ENCODE measurements at places on chromosomes 6 and 20. TPM values are rescaled to one million over a fixed set of nuclear protein-coding genes. Genes with fewer than 3 reads are reported as not detected.
A peak's percentile ranks its signal among the peaks of the same experiment; 100 is the strongest.

- H3K4me1 ChIP-seq, result peaks cover 23% of the 10 kb centered on the region
- H3K27me3 ChIP-seq, result no peaks in the 10 kb centered on the region
- H3K36me3 ChIP-seq, result peaks cover 76% of the 10 kb centered on the region
- no peak for DNase-seq
Observed at GRCh38 chr6:144471986-144472385, 186.9 kb downstream of the UTRN start.

DNA sequence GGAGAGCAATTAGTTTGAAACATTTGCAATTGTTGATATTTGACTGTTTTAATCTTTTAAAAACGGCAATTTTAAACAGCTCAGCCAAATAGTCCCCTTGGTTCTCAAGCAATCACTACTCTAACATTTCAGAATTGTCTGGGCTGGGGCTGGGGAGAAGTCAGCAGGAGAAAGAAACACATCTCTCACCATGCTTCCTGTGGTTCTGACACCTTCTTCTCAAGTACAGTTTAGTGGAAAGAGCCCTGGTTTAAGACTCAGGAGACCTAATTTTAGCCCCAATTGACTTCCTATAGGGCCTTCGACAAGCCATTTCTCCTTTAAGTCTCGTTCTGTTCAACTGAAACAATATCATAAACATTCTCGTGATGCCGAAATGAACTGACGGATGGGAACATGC lies 168.4 kb upstream of the CDYL start:
- H3K4me3 ChIP-seq, result no peak overlapping the region
- peaks cover 2% of the 10 kb centered on the region for H3K27me3 ChIP-seq
- H3K4me1 ChIP-seq, result peaks cover 2% of the 10 kb centered on the region
- H3K27ac ChIP-seq, result no peak overlapping the region
- H3K36me3 ChIP-seq, result no peaks in the 10 kb centered on the region

- no peaks in the 10 kb centered on the region for H3K4me1 ChIP-seq
- no peaks in the 10 kb centered on the region for H3K36me3 ChIP-seq
- H3K4me3 ChIP-seq, result no peak overlapping the region
- H3K27me3 ChIP-seq, result no peaks in the 10 kb centered on the region
- no peak for DNase-seq
- H3K27ac ChIP-seq, result no peak overlapping the region
Observed at GRCh38 chr6:9388596-9388995, 953.3 kb upstream of the SLC35B3 start.

- H3K27me3 ChIP-seq, result no peaks in the 10 kb centered on the region
- H3K4me1 ChIP-seq, result no peaks in the 10 kb centered on the region
- DNase-seq, result no peak
- H3K4me3 ChIP-seq, result no peak overlapping the region
- H3K36me3 ChIP-seq, result peaks cover 3% of the 10 kb centered on the region
Observed at GRCh38 chr6:5765141-5765760, 241.5 kb downstream of the NRN1 start.

- H3K27me3 ChIP-seq, result no peaks in the 10 kb centered on the region
- H3K36me3 ChIP-seq, result no peaks in the 10 kb centered on the region
- H3K27ac ChIP-seq, result no peak overlapping the region
- H3K4me1 ChIP-seq, result peaks cover 5% of the 10 kb centered on the region
- no peak for DNase-seq
Observed at GRCh38 chr20:8372824-8373380, 240.8 kb downstream of the PLCB1 start.

DNA sequence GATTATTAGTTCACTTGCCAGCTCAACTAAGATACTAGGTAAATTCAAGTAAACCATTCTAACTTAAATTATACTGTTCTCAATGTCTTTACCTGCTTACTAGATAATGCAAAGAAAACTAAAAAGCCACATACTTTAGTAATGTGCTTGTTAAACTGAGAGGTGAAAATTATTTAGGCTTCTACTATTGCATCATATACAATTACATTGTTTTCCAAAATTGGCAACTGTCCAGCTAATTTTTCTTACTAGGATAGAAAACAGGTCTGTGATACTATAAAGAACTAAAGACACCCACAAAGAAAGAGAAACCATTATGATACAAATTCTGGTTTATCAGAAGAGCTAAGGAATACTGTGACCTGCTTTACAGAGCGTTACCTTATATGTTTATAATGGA lies 45.6 kb upstream of the ALDH8A1 start:
- H3K4me3 ChIP-seq, result no peak overlapping the region
- no peak overlapping the region for H3K27ac ChIP-seq
- DNase-seq, result no peak
- peaks cover 17% of the 10 kb centered on the region for H3K4me1 ChIP-seq
- peaks cover 49% of the 10 kb centered on the region for H3K36me3 ChIP-seq

- peaks cover 48% of the 10 kb centered on the region for H3K27me3 ChIP-seq
- DNase-seq, result no peak
- H3K36me3 ChIP-seq, result no peaks in the 10 kb centered on the region
- H3K4me1 ChIP-seq, result peaks cover 15% of the 10 kb centered on the region
- peak overlapping the region; percentile 71 for H3K4me3 ChIP-seq
Observed at GRCh38 chr6:46652232-46652602, 401 bp downstream of the CYP39A1 start.

GRCh38 chr6:76565932-76566331 lies 493.5 kb upstream of the IMPG1 start:
- no peak for DNase-seq
- H3K4me3 ChIP-seq, result no peak overlapping the region
- H3K27ac ChIP-seq, result no peak overlapping the region
- H3K4me1 ChIP-seq, result no peaks in the 10 kb centered on the region

DNA sequence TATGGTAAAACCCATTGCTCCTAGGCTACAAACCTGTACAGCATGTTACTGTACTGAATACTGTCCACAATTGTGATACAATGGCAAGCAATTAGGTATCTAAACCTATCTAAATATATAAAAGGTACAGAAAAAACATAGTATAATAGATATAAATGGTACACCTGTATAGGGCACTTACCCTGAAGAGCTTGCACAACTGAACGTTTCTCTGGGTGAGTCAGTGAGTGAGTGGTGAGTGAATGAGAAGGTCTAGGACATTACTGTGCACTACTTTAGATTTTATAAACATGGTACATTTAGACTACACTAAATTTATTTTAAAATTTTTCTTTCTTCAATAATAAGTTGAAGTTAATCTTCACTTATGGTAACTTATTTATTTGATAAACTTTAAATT lies 119.9 kb upstream of the CEP85L start:
- no peaks in the 10 kb centered on the region for H3K36me3 ChIP-seq
- peaks cover 17% of the 10 kb centered on the region for H3K4me1 ChIP-seq
- no peak overlapping the region for H3K4me3 ChIP-seq
- no peak overlapping the region for H3K27ac ChIP-seq

Gene TFAP2D
- total RNA-seq, result not detected

Gene NQO2
- 38.4 TPM for total RNA-seq

Gene PREP
- total RNA-seq, result 43.7 TPM

All from activated CD4-positive, alpha-beta memory T cell treated with anti-CD3 and anti-CD28 coated beads, Interleukin-2, amount 10 ng/mL, durations not matched to agents 7 days and 5 days (primary cell).